GOT3 (cell line): ENCODE measurements at places on chromosomes 3 and 15.

GRCh38 chr3:143571548-143571947 is 276.7 kb downstream of the SLC9A9 start:
- DNase-seq, result no peak

GRCh38 chr3:82261013-82261412 is 499.6 kb upstream of the GBE1 start:
- DNase-seq, result no peak

DNA sequence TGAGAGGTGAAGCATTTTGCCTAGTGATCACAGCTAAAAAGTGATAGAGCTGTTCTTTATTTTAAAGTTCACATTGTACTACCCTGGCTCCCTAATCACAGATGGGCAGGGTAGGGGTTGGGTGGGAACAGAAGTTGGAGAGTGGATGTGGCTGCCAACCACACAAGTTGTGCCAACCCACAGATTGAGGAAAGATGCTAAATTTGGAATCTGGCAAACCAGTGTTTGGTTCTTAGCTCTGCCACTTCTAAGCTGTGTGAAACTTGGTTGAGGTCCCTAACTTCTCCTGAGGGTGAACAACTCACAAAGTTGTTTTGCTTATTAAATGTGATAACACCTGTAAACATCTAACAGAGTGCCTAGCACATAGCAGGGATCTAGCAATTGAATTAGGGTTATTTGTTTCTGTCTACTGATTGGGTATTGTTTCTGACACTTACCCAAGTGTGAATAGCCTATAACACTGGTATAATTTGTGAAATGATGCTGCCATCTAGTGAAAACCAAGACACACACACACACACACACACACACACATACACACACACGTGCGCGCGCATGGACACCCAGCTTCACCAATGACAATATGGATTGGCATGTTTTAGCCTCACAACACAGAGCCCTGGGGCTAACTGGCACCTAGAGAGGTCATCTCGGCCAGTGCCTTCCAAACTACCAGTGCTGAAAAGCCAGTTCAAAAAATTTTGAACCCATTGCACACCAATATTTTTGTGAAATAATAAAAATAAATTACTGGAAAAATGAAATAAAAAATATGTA is 25.3 kb downstream of the ADGRG7 start:
- DNase-seq, result no peak

DNA sequence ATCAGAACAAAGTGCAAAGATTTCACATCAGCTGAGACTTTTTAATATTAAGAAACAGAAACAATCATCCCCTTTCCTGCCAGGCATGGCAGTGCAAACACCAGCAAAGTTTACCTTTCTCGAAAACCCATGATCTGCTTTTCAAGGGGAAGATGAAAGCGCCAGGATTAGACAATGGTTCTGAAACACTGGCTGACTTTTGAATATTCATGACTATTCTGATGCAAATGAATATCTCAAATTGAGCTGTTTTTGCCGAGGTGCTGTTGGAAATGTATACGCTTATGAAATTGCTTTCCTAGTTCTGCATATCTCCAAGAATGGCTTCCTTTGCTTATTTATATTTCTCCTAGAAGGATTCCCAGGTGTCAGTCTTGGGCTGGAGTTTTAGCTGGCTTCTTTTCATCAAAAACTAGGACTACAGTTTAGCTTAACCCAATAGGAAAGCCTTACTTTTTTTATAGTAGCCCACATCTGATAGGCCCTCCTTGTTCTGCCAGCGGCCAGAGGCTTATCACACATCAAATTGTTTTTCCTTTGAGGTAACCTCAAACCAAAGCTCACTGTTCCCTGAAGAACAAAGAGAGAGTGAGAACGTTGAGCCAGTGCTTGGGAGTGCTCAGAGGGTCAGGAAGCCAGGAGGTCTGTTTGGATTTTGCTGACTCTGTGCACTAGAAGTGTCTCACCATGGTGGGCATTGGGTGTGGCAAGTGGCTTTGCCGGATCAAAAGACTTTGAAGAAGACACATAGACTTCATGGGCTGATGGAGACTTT is 74.0 kb upstream of the PLCL2 start:
- no peak for DNase-seq

DNA sequence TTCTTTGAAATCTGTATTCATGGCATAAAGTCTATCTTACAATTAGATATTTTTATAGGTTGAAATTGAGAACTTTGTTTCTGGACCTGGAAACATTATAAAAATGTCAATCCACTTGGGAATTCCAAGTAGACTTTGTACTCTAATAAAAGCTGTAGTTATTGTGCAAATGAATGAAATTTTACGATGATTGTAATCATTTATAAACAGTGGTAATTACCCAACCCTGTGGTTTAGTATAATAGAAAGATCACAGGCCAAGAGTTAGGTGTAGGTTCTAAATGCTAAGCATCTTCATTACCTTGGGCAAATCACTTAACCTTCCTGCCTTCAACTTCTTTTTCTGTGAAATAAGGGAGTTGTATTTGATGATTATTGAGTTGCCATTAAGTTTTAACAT is 13.2 kb upstream of the SLC7A14 start:
- no peak for DNase-seq

DNA sequence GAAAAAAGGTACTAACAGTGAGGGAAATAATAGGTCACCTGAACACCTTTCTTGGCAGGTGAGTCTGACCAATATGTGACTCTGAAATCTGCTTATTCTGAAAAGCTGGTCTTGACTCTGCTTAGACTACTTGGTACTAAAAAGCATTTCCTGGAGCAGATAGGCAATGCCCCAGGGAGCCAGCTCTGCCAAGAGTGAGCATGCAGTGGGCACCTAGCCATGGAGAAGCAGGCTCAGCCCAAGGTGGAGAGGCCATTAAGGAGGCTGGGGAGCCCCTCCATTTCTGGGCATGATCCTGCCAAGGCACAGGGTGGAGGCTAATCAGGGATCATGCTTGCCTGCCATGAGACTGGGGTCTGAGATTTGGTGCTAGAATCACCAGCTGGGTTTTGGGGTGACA is 1.6 kb upstream of the LTF start:
- DNase-seq, result no peak

GRCh38 chr3:45060165-45060892 is 34.2 kb downstream of the CLEC3B start:
- no peak for DNase-seq

- DNase-seq, result no peak
Observed at GRCh38 chr15:59996298-59997041, 7.6 kb upstream of the FOXB1 start.

DNA sequence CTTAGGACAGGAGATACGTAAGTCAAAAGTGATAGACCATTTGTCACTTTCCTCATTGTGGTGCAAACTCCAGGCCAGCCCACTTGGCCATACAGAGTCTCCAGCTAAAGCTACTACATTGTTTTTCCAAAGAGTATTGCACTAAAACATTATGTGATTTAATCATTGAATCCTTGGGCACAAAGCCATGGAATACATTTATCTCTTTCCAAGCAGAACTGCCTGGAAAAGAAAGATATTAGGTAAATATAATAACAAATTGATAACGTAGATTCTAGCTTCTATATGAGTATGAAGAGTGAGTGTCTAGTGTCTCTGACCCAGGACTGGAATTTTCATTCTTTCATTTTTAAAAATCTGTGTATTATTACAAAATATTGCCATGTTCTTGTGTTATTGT is 863.7 kb upstream of the SEMA6D start:
- no peak for DNase-seq

DNA sequence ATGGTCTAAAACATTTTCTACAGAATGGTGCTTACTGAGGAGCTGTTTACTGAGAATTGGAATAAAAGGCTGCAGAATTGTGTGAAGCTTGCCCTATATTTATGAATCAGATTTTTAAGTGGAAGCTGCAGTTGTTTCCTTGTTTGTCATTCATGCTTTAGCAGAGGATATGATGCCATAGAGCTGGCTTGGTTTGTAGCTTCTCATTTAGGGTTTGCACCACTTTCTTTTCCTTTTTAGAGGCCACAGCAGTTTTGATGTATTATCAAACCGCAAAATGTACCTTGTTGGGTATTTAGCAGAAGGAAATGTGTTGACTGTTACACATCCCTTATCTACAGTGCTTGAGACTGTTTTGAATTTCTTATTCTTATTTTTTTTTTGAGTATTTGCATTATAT is 66.2 kb downstream of the RASA2 start:
- no peak for DNase-seq

- DNase-seq, result no peak
Observed at GRCh38 chr15:81411969-81412633, 38.1 kb upstream of the TMC3 start.

DNA sequence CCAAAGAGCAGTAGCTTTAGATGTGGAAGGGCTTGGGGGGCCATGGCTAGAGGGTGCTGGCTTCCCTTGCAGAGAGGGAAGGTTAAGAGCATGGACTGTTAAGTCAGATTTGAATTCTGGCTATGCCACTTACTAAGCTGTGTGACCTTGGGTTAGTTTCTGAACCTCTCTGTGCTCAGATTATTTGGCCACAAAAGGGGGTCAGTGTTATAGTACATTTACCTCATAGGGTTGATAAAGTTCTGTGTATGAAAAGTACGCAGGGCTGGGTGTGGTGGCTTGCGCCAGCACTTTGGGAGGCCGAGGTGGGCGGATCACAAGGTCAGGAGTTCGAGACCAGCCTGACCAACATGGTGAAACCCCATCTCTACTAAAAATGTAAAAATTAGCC is 6.8 kb downstream of the VPS18 start:
- no peak for DNase-seq

DNA sequence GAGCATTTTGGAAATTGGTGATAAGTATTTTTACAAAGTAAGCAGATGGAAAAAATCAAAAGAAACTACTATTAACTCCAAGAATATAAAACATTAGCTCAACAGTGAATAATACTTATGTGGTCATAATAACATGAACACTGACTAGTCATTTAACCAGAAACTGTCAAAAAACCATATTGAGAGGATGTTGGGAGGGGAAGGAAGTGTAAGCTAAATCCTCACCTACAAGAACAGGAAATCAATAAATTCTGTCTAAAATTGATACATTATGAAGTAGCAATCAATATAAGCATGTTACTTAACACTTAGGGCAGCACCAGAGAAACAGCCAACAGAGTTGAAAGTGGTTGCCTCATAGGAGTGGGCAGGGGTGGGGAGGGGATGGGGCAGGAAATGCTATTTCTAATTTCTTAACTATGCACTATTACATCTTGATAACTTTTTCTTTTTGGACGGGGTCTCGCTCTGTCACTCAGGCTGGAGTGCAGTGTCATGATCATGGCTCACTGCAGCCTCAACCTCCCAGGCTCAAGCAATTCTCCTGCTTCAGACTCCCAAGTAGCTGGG is 41.7 kb downstream of the CCR3 start:
- DNase-seq, result no peak

DNA sequence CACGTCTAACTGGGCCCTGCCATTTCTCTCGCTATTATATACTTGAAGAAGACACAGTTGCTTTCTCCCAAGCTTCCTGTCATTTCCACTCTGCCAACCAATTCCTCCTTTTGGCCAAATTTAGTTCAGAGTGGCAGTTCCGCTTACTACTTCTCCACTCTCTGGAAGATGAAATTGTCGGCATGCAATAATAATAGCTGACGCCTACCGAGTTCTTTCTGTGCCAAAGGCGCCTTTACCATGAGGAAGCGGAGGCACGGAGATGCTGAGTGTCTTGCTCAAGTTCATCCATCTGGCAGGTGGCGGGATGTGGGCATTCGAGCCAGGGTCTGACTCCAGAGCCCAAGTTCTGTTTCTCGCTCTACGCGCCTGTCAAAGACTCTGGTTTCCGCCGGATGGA is 14.6 kb upstream of the NRROS start:
- no peak for DNase-seq

DNA sequence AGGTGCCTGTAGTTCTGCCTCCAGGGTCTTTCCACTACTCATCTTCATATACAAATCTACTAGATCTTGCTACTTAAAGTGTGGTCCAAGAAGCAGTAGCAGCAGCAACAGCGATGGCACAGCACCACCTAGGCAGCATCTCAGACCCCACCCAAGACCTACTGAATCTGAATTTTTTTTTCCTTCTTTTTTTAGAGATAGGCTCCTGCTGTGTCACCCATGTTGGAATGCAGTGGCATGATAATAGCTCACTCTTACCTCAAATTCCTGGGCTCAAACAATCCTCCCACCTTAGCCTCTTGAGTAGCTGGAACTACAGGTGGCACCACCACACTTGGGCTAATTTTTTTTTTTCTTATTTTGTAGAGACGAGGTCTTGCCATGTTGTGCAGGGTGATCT is 346.7 kb upstream of the TGFBR2 start:
- DNase-seq, result no peak

- DNase-seq, result no peak
Observed at GRCh38 chr15:25677719-25678499, 185.2 kb downstream of the ATP10A start.

DNA sequence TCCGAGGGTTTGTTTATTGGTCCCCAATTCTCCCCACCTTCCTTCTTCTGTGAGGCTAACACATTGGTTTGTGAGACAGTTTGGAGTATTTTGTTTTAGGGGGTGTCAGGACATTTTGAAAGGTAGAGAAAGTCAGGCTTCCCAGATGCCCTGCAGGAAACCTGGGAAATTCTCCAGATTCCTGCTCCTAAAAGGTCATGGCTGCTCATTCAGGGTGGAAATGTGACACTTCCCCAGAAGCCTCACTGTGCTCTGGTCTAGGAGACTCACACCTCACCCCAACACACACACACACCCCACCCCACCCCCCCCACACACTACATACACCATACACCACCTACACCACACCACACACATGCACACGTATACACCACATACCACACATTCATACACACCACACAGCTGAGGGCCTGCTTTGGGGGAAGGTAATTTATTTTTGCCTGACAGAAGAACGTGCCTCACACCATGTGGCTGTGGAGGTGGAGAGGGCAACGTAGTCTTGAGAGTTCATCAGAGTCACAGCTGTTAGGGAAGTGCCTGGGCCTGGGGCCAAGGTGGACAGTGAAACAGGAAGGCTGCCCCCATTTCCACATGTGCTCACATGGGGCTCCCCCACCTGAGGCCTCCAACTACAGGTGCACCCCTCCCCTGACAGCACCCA is 40.4 kb upstream of the LIMD1 start:
- DNase-seq, result no peak

DNA sequence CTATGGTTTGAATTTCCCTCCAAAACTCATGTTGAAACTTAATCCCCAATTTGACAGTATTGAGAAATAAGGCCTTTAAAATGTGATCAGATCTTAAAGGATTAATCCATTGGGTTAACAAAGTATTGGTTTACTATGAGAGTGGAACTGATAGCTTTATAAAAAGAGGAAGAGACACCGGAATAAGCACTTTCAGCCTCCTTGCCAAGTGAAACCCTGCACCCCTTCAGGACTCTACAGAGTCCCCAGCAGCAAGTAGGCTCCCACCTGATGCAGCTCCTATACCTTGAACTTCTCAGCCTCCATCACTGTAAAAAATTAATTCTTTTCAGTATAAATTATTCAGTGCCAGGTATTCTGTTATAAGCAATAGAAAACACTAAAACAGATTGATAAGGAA is 348.3 kb downstream of the CGGBP1 start:
- no peak for DNase-seq

DNA sequence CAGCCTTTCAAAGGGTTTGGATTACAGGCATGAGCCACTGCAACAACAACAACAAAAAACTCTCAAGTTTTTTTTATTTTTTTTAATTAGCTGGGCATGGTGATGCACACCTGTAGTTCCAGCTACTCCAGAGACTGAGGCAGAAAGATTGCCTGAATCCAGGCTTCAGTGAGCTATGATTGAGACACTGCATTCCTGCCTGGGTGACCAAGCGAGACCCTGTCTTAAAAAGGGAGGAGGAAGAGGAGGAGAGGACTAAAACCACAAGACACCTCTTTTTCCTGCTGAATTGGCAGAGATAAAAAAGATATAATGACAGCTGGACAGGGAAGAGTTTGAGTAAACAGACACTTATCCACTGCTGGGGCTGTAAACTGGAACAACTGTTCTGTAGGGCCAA is 22.7 kb upstream of the CHRNB4 start:
- DNase-seq, result no peak
